ENCODE measurements at places on chromosomes 16 and 17.

DNA sequence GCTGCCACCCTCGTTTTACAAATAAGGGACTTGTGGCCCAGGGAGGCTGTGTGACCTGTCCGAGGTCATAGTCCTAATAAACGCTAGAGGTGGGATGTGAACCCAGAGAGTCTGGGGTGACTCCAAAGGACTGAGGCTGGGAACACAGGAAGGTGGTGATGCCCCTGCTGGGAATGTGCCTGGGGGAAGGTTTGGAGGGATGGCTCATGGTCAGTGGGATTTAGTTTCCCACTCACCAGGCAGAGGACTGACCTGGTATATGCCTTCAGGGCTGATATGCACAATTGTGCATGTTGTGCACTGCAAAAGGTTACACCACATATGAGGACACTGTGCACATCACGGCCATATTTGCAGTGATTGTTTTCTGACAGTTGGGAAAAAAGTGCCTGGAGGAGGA is 13.9 kb upstream of the WNT9B start:
- DNase-seq = no peak

DNA sequence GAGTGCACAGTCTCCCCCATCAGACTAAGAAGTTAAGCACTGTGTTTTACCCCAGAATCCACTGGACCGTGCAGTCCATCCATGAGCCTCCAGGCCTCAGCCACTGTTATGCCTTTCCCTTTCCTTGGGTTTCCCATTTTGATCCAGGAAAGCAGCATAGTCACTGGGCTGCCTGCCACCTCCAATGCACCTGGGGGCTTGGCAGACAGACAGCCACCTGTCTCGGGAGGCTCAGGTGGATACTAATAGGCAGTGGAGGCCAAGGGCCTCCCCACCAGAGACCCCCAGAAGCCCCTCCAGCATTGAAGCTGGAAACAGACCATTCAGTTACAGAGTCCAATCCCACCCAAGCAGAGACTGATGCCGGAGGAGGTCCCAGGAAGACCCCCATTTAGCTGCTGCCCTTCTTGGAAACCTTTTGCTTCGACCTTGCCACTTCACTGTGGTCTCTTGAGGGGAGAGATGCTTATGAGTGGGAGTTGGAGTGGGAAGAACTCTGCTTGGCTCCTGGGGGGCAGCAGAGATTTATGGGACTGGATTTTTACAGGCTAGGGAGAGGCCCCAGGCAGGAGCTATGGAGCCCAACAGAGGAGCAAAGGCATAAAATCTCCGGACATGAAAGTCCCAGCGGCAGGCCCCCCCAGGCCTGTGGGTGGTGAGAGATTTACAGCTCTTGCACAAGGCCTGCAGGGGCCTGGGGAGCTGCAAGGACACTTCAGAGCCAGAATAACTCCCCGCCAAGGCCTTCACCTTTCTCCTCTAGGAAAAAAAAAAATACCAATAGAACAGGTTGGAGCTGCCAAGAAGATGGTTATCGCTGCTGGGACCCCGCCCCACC is 12.2 kb upstream of the SP2 start:
- DNase-seq = no peak

GRCh38 chr16:6602405-6602804 is 730.2 kb upstream of the RBFOX1 start:
- no peak for DNase-seq

DNA sequence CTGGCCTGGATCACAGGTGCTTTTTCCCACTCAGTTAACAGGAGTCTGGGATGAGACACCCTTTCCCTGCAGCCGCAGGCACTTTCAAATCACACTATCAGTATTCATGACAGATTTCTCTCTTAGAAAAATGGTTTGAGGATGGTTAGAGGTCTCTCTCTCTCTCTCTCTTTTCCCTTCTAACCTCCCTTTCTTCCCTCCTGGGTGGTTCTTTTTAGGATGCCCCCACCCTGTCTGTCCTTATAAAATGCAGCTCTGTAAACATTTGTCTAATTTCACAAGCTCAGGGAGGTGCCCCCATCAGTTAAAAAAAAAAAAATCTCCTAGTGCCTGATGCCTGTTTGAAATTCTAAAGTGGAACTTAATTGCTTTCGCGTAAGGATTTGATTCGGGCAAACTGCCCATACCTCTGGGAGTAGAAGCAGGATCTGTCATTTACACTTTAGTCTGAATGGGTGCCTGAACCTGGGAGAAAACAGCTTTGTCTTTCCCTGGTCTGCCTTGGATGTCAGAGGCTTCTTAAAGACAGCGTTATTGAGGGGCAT is 158.8 kb downstream of the CCDC182 start:
- DNase-seq = no peak

- DNase-seq = peak; percentile 19
Observed at GRCh38 chr17:16287563-16288027, 65.7 kb downstream of the CENPV start.

GRCh38 chr16:57998486-57998885 is 2.0 kb downstream of the ZNF319 start:
- peak; percentile 50 for DNase-seq

DNA sequence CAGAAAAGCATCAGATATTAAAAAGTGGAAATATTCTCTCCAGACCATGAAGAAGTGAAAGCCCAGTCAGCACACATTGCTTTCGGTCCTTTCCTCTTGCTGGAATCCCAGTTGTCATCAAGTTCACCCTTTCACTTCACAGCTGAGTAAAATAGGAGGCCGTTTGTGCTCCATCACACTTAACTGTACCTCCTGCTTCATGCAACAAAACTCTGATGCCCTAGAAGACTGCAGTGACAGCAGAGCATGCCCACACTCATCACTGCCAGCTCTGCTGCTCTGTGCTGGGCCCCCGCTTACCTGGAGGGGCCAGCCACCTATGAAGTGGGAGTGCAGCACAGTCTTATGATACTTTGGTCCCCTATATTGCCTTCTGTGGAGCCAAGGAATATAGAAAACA is 62.5 kb downstream of the N4BP1 start:
- no peak for DNase-seq

GRCh38 chr17:50218771-50219315 is 17.4 kb upstream of the COL1A1 start:
- DNase-seq = no peak

- no peak for DNase-seq
Observed at GRCh38 chr17:348692-349425, 3.7 kb downstream of the RPH3AL start.

DNA sequence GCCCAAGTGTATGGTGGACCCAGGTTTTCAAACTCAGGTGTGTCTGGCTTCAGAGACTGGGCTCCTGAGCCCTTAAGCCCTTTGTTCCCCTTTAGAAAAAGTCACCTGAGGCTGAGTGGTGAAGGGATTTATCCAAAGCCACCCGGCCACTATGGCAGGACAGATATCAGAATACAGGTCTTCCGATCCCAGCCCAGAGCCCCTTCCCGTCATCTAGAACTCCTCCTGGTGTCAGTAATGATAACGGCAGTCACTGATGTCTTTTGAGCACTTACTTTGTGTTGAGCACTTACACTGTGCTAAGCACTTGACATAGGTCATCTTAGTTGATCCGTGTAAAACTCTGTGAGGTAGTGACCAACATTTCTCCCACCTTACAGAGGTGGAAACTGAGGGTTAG is 16.6 kb downstream of the NOD2 start:
- DNase-seq = no peak

GRCh38 chr16:15897834-15898254 is 9.4 kb upstream of the CEP20 start:
- DNase-seq = no peak

DNA sequence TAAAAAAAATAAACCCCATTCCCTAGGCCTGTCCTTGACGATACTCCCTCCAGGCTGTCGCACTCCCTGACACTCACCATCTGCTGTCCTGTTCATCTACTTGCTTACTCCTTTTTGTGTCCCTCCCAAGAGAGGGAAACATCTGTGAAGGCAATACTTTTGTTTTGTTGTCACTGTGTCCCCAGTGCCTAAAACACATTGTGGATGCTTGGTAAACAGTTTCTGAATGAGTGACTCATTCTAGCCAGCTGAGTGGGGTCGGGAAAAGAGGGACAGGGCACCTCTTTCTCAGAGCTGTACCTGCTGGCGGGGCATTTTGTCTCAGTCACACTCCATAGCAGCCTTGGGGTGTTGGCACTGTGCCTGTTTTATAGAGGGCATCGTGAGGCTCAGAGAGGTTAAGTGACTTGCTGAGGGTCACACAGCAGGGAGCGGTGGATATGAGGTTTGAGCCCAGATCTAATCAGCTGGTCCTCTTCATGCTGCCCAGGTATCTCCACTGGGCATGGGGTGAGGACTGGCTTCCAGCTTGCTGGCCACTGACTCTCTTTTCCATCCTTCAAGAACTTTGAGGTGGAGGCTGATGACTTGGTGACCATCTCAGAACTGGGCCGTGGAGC is 15.6 kb downstream of the MAP2K3 start:
- no peak for DNase-seq

DNA sequence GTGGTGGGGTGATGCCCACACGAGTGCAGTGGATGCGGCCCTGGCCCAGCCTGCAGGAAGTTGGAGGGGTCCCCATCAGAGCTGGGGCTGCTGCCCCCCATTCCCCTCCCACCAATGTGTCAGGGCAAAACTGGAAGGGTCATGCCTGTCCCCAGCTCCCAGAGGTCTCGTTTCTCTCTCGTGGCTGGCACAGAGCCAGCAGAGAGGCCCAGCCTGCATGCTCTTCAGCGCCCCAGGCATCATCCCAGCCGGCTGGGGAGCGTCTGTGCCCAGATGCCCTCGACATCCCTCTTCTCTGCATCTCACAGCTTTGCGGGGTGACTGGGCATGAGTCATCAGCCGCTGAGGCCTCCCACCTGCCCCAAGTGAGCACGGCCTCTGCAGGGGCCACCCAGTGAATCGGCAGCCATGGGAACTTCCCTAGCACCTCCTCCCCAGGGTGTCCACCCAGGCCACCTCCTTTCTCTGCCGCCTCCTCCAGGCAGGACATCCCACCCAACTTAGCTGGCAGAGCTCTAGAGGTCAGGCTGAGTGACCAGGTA is 9.8 kb upstream of the CSNK1D start:
- peak; percentile 50 for DNase-seq

- no peak for DNase-seq
Observed at GRCh38 chr16:49563666-49564065, 190.1 kb downstream of the C16orf78 start.

DNA sequence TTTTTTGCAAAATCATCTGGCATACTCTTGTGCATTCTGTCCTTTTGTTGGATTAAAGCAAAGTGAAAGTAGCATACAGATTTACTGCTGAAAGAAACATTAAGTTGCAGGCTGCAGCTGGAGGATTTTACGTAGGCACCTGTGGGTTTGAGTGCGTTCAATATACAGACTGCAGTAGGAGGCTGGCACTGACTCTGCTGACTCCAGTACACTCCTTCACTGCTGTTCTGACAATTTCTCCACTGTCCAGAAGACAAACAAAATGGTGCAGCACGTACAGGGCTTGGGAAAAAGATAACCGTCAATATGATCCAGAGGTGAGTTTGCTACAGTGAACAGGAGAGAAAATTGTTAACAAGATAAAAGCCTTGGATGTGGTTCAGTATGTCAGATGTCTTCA is 73.3 kb downstream of the TANC2 start:
- no peak for DNase-seq

- DNase-seq = no peak
Observed at GRCh38 chr17:74699236-74699635, 13.5 kb downstream of the CD300LF start.

DNA sequence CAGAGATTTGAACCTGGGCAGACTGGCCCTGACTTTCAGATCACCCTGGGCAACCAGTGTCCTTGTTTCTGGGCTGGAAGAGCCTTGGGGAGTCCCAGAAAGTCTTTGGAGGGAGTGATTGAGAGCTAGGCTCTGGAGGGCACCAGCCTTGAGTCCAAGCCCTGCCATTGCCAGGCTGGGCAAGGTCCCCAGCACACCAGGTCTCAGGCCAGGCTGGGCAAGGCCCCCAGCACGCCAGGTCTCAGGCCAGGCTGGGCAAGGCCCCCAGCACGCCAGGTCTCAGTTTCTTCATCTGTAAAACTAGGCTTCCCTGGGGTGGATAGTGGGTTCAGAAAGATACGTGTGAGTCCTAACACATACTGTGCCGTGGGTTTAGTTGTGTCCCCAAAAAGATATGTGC is 135.0 kb downstream of the IRF8 start:
- no peak for DNase-seq

DNA sequence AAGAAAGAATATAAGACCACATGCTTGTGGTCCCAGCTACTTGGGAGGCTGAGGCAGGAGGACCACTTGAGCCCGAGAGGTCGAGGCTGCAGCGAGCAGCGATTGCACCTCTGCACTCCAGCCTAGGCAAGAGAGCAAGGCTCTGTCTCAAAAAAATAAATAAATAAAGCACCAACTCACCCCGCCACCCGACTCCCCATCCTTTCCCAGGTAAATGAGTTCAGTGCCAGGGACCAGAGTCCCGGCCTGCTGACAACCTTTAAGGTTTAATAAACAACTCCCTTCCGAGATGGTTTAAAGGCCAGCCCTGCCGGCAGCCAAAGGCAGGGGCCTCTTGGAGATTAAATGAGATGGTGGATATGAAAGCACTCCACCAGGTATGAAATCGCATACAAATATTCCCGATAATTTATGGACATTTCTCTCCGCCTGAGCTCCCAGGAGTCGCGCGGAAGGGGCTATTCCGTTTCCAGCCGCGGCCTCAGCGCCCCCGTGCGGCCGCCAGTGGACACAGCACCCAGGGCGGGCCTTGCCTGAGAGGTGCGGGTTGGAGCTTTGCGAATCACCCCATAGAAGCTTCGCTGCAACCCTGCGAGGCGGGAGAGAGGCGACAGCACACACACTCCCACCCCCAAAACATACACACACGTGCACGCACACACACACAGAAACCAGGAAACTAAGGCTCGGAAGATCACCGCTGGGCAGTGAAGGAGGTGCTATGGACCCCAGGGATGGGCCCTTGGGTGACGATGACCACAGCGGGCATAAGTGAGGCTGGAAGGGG is 4.0 kb upstream of the RPL38 start:
- peak; percentile 44 for DNase-seq

DNA sequence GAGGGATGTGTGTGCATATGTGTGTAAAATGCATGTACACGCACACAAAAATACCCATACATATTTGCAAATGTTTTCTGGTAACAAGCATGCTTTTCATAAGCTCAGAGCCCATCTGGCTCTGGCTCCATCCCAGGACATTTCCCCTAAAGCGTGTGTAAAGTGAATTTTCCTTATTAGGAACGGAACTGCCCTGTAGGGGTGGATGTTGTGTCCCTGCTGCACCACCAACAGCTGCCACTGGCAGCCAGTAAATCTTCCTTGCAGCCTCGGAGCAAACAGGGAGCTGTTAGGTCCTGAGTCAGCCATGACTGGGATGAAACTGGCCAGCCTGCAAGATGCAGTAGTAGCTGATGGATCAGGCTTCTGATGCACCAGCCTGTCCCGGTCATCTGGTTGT is 393.5 kb downstream of the UTP18 start:
- DNase-seq = no peak

GRCh38 chr16:14088155-14088753 is 17.1 kb downstream of the MRTFB start:
- no peak for DNase-seq

DNA sequence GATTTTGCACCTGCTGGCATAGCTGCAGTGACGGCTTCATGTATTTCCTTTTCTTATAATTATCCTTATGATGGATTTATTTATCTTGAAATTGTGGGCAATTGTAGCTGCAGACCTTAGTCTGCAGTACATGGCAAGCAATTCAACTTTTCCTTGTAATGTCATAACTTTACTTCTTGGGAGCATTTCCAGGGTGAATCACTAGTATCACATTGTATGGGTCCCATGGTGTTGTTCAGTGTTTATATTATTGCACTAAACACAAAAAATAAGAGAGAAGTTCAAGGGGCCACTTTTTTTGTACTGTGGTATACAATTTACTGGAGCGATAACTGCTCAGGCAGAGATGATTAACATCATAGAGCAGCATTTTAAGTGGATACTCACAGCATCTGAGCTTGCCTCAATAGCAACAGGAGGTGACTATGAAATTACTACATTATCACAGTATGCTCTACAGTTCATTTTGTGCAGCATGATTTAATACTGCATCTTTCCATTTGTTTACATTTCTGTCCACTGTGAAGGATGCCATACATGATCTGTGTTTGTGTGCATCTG is 169.5 kb downstream of the STX8 start:
- DNase-seq = no peak
